ENCODE measurements at places on chromosomes 11 and 22.

GRCh38 chr11:110968348-110969062 is 256.3 kb upstream of the ARHGAP20 start:
- DNase-seq, result no peak

- no peak for DNase-seq
These were observed 122.5 kb downstream of the APIP start for GRCh38 chr11:34793666-34794065.

- DNase-seq, result no peak
These were observed 1.6 kb downstream of the RNASEH2C start for GRCh38 chr11:65718964-65719492.

DNA sequence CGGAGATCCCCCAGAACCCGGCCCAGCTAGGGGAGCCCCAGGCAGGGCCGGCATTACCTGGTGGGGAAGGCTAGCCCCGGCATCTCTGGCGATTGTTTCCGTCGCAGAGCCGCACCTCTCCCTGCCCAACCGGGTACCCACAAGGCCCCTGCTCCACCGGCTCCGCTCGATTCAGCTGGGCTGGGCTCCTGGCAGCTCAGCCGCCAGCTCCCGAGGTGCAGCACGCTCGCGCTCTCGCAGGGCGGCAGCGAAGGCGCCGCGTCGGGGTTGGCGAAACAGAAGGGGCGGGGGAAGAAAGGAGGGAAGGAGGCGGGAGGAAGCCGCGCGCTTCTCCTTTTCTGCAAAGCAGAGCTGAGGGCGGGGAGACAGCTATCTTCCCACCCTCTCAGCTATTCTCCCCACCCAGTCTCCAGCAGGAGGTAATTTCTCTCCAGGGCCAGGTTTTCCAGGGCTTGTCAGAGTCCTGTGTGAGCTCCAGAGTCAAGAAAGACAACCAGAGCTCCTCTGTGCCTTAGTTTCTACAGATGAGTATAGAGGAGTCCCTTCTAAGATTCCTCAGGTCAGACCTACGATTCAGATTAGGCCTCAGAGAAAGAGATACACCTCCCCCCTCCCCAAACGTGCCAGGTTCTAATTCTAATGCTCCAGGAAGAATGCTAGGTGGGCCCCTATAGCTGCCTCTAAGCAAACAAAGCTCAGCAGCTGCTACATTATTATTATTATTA is 62.0 kb downstream of the PAK1 start:
- peak; percentile 75 for DNase-seq

- DNase-seq, result no peak
These were observed 18.4 kb downstream of the PDGFB start for GRCh38 chr22:39226353-39226752.

DNA sequence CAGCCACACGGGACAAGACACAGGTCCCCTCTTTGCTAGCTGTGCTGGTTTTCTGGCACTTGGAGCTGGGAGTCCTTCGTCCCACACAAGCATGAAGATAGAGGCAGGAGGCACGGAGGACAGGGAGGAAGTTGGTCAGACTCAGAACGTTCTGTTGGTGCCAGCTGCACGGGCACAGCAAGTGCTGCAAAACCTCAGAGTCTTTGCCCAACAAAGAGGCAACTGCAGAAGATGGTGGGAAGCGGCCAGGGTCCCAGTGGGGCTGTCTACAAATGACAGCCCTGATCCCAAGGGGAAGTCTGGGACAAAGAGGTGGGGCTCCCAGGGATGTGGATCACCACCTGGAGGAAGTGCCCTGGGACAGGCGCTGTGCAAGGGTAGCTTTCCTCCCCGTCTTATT is 9.4 kb upstream of the OSM start:
- no peak for DNase-seq

All from GM13977 (cell line).